PC-9 (cell line): ENCODE measurements at places on chromosomes 4 and X.

DNA sequence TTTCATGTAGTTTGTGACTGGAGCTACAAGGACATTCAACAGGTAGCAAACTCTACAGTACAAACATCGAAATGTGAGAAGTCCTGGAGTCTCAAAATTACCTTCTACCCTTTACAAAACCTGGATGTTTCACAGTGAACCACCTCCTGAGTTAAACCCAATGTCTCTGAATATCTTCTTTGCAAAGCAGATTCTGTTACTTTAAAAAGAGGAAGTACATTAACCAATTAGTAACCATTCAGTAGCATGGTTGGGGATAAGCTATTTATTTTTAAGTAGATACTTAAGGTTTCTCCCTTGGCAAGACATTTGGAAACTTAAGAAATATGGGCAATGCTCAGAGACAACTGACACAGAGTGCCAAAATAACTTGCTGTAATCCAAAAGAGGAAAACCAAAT, 371.9 kb upstream of the NWD2 start:
- no peak for DNase-seq

- no peak for DNase-seq
Observed at GRCh38 chr4:34182306-34182705, 2062.0 kb downstream of the ARAP2 start.

DNA sequence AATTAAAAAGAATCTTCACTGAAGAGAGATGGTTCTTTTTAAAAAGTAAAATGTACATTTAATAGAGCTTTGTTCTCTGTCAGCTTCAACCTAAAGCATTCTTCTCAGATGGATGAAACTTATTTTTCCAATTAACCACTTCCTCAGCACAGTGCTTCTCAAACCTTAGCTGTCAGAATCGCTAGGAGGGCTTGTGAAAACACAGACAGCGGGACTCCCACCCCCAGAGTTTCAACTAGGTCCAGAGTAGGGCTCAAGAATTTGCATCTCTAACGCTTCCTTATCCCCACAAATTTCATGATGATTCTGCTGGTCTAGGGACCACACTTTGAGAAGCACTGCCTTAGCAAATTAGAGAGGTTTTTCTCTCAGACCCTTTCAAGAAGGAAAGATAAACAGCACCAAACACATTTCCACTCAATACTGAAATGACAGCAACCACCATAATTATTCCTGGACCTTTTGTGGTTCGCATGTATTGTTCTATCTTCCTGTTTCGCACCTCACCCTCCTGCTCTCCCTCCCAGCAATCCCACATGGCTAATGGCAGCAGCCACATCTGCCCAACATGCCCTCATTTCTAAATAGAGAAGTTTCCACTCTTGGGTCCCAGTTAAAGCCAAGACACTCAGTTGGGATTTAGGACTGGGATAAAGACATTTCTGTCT, 73.2 kb downstream of the ZNF827 start:
- DNase-seq = no peak

DNA sequence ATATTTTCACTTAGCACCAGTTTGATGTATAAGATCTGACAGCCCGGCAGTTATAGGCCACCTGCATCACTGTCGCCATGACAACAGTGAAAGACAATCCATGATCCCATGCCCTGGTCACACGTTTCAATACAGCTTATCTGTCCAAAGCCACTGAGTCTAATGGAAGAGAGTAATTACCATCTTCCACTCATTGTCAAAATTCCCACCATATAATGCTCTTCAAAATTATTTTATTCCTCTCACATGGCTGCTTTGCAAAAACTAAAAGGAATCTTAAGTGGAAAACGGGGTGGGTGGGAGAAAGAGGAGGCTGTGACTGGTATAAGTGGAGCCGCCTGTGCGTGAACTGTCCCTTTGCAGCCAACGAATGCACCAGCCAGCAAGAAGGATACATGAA, 44.2 kb downstream of the MAML3 start:
- no peak for DNase-seq

GRCh38 chr4:2141762-2142451, 82.8 kb downstream of the NAT8L start:
- DNase-seq = no peak

- no peak for DNase-seq
Observed at GRCh38 chrX:123171781-123172180, 12.3 kb upstream of the GRIA3 start.

- no peak for DNase-seq
Observed at GRCh38 chrX:54045563-54046228, 1.4 kb upstream of the PHF8 start.

DNA sequence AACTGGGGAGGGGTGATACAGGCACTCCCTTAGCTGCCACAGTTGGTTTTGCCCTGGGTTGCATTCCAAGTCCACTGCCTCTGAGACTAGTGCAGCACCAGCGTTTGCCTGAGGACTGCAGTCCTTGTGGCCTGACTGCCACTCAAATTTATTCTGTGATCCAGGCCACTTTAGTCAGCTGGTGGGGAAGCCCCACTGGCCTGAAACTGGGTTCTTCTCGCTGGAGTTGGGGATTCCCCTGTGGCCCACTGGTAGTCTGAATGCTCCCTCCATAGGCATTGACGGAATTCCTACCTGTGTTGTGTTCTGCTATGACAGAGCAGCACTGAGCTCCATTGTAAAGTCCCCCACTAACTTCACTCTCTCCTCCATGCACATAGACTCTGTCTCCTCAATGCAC, 63.8 kb downstream of the PTPN13 start:
- no peak for DNase-seq

- DNase-seq = no peak
Observed at GRCh38 chr4:20015636-20016224, 236.0 kb upstream of the SLIT2 start.

- DNase-seq = no peak
Observed at GRCh38 chr4:122669911-122670738, 49.3 kb upstream of the IL21 start.

GRCh38 chr4:67779631-67780030, 25.4 kb upstream of the GNRHR start:
- no peak for DNase-seq

GRCh38 chr4:24743927-24744326, 51.4 kb upstream of the SOD3 start:
- no peak for DNase-seq

DNA sequence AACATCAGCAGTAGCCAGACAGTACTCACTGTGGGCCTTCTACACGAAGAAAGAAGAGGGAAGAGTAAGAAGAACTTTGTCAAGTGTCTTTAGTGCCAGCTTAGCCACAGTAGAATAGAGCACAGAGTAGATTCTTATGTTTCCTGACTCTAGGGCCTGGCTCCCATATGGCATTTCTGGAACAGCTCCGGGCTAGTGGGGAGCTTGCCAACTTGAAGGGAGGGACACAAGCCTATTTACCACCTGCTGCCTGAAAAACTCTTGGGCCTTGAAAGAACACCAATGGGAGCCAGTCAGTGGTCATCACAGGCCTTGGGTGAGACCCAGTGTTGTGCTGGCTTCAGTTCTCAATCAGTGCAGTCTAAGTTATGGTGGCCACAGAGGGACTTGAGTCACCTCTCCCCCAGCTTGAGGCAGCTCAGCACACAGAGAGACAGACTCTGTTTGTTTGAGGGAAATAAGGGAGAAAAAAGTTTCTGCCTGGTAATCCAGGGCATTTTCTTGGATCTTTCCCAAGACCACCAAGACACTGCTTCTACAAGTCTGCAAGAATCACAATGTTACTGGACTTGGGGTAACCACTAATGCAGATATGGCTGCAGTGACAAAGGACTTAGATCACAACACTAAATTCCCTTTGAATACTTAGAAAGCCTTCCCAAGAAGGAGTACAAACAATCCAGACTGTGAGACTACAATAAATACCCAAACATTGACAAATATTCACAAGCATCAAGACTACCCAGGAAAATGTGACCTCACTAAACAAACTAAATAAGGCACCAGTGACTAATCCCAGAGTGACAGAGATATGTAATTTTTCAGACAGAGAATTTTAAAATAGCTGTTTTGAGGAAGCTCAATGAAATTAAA, 261.0 kb upstream of the NDST3 start:
- DNase-seq = no peak

- DNase-seq = no peak
Observed at GRCh38 chrX:142036116-142036515, 132.4 kb downstream of the MAGEC1 start.

DNA sequence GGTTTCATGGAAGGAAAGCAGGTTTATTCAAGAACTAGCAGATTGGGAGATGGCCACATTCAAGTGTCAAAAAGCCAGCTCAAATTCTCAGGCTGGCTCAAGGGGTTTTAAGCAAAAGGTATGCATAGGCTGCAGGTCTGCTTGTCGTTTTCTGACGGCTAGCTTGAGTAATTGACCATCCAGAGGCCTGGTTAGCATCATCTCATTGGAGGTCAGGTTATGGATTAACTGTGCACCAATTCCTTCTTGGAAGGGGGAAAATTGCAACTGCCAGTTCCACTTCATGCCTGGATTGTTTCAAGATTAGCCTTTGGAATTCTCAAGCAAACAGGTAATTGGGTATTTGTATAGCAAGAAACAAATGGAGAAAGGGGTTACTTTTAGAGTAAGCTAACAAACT, 62.1 kb downstream of the FUNDC1 start:
- no peak for DNase-seq

- DNase-seq = no peak
Observed at GRCh38 chr4:97142893-97143292, 1000.4 kb downstream of the STPG2 start.

DNA sequence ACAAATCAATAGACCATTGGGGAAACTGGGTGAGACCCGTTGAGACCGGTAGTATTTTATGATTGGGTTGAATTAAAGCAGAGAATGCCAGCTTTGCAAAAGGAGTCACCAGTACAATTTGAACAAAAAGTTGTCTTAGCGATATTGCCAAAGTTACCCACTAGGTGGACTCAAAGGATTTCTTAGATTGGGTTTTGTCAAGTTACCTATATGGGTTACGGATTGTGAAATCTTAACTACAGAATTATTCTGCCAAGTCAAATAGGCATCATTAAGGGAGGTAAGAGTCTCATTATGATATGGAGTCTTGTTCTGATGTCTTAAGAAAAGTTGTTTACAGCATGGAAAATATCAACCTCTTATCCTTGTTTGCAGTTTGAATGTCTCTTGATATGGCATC, 15.0 kb upstream of the CT47A1 start:
- DNase-seq = peak; percentile 45

- DNase-seq = no peak
Observed at GRCh38 chr4:170008371-170008770, 17.8 kb downstream of the MFAP3L start.

DNA sequence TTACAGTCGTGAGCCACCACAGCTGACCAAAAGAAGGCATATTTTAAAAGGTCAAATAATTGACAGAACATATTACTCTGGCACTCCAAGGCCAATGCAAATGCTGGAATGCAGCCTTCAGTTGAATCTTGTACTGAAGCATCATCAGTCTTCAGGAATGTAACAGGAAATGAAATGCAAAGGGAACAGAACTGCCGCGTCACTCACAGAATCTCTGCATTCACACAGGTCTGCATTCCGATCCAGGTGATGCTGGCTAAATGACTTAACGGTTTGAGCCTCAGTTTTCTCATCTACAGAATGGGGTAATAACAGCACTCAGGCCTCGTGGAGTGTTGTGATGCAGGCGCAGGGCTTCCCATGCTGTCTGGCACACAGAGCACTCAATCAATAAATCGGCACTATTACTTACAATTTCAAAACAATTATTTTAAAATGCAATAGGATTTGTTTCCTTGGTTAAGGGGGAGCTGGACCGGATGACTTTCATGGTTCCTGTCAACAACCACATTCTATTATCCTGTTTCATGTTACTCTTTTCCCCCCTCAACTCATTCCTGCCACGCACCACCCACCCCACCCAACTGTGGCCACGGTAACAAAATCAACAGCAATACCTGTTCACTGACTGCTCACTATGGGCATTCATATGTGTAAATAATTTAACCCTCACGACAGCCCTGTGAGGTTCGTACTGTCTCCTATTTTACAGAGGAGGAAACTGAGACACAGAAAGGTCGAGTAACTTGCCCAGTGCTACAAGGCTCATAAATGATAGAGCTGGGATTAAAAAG, 32.4 kb downstream of the IGFBP7 start:
- DNase-seq = peak; percentile 51

DNA sequence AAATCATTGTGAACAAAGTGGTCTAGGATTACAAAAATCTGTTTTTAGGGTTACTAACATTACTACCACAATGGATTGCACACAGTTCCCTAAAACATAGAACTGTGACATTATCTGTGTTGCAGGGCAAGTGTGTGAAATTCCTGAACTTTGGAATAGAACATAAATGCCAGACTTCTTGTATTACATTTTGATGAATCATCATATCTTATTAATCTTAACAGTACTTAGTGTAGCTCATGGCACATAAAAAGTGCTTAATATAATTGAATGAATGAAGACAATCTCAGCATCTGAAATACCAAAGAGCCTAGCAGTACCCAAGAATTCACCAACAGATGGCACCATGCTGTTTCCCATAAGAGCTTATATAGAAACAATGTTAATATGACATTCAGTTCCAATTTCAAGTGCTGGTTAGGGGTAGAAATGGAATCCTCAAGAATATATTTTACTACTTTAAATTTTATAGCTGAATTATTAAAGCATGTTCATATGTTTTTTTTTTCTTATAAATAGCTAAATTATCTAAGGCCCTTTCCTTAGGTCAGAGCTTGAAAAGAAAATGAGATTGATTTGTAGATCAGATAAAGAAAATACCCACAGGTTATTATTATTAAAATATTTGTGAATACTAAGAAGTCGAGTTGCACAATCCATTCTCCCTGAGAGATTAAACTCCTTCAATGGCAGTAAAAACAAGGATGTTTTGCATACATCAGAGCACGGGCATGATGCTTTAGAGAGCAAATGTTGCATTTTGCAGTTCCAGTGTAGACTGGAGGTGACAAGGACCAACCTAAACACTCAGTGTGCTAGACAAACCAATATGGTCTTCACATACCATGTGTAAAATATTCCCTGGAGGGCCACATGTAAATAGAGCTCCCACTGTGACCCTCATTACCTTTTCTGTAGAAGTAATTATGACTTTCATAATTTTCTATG, 25.7 kb upstream of the SHISA3 start:
- no peak for DNase-seq

DNA sequence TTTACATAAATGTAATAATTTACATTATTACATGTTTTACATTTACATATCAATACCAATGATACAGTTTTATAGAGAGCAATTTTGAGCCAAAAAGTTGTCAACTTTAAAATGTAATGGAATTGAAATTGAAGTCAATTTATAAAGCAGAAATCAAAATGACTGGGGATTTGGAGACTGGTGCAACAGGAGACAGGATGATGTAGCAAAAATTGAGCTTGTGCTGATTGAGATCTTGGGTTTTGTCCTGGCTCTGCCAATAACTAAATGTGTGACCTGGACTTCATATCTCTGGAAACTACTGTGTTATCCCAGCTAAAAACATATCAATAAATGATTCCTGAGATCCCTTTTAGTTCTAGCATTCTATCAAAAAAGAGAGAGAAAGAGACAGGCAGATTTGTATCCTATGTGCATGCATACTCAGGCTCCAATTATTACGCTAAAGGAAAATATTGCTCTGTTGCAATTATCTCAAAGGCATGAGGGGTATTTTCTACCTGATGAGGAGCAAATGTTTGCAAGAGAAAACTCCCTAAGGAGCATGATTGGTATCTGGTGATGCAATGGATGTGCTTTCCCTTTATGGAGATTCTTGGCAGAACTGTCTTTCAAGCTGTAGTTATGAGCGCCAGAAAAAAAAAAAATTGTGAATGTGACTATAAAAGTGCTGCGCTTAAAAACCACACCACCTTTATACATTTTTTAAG, 14.7 kb downstream of the EXOC1L start:
- no peak for DNase-seq

GRCh38 chr4:169758401-169758962, 738 bp upstream of the HPF1 start:
- no peak for DNase-seq

GRCh38 chr4:1042352-1043055, 31.1 kb downstream of the FGFRL1 start:
- no peak for DNase-seq
